Hippocampal formation (tissue), 2 donors: ENCODE measurements at places on chromosomes 16 and 17.

DNA sequence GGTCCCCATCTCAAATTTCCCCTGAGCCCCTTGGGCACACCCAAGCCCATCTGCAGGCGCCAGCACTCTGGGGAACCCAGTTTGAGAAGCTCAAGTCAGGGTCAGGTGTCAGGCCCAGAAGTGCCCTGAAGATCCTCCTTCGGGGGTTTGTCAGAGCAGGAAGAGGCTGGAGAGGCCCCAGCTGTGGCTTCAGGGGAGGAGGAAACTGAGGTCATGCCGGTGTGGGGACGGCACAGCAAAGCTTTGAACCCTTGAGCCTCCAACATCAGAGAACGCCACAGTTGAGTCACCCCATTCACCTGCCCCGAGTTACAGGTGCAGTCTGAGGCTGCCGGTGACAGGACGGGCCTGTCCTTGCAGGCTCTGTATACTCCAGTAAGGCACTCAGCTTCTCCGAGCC lies 140.2 kb upstream of the CIBAR2 start:
- no peak for DNase-seq

GRCh38 chr16:82936941-82937551 lies 310.3 kb downstream of the CDH13 start:
- DNase-seq: no peak

DNA sequence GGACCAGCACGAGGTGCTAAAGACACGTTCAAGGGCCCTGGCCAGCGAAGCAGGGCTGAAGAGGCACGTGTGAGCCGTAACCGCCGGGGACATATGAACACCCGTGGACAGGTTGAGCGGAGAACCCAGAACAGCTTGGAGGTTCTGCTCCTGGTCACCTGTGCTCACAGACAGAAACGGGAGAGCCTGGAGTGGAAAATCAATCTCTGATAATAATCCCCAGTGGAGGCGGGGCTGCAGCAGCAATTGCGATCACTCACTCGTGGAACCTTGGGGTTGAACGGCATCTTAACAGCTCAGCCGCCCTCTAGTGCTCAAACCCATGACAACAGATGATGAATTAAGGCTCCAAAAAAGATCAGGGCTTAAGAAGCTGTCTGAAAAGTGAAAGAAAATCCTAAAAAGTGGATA lies 25.6 kb downstream of the WIPI1 start:
- DNase-seq: no peak

GRCh38 chr16:15566095-15566494 lies 76.9 kb downstream of the MARF1 start:
- no peak for DNase-seq
